GDM1 (cell line): ENCODE measurements at places on chromosomes 7 and 10.

DNA sequence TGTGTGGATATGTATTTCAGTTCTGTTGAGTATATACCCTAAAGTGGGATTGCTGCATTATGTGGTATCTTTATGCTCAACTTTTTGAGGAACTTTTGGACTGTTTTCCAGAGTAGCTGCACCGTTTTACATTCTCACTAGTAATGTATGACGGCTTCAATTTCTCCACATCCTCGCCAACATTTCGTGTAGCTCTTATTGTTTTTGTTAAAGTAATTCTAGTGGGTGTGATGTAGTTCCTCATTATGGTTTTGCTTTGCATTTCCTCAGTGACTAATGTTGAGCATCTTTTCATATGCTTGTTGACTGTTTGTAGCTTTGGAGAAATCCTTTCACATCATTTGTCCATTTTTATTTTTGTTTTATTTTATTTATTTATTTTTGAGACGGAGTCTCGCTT lies 4.5 kb downstream of the STMP1 start:
- no peak for DNase-seq

- DNase-seq, result no peak
Observed at GRCh38 chr10:29951441-29951931, 107.9 kb downstream of the JCAD start.

- DNase-seq, result no peak
Observed at GRCh38 chr10:130453721-130454542, 317.7 kb downstream of the GLRX3 start.

DNA sequence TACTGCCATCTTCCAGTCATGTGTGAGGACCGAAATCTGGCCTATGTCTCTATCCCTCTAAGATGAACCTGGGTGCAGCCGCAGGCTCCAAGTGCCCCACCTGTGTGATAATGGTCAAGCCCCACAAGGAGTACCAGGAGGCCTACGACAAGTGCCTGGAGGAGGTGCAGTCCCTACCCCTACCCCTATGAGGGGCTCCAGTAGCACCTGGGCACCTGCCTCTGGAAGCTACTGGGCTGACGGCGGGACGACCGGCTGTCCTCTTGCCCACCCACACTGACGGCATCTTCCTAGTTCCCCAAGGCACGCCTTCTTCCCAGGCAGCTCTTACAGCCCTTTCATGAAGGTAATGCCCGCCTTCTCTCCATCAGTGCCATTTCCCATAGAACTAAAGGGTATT lies 47.4 kb downstream of the HOXA1 start:
- DNase-seq, result no peak

GRCh38 chr7:158676171-158676840 lies 28.3 kb downstream of the NCAPG2 start:
- DNase-seq, result no peak

DNA sequence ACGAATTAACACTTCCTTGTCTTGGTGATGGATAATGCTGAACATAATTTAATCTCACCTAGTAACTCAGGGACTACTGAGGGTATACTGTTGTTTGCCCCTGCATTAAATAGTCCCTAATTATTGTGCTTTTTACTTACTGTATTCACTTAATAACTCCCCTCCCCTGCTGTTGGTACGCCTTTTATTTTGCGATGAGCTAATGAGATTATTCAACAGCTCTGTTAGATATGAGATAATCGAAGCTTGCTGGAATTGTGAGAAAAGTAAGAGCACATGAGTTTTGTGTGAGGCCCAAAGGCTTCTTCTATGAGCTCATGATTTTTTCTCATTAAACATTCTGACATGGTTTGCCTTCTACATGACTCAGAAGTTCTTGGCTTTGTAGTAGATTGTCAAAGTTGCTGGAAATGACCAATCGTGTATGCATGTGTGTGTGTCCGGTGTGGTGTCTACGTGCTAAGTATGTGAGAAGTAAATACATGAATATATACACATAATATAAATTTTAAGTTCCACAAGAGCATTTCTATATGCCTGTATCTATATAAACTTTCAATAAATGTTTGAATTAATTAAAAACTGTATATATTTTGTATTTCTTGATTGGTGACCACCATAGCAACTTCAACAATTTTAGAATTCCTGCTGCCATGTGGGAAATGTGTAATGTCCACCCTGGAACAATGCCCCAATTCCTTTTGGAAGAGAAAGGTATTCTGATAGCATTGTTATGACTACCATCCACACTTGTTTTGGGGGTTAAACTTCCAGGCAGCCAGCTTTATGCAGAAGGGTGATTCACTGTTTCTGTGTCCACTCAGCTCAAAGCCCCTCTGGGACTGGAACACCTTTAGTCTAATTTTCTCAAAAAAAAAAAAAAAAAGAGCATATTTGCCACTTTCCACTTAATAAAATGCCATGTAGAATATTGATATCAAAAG lies 106.2 kb downstream of the SAMD9 start:
- DNase-seq, result no peak

GRCh38 chr7:142063551-142064442 lies 47.7 kb upstream of the MGAM2 start:
- DNase-seq, result no peak

DNA sequence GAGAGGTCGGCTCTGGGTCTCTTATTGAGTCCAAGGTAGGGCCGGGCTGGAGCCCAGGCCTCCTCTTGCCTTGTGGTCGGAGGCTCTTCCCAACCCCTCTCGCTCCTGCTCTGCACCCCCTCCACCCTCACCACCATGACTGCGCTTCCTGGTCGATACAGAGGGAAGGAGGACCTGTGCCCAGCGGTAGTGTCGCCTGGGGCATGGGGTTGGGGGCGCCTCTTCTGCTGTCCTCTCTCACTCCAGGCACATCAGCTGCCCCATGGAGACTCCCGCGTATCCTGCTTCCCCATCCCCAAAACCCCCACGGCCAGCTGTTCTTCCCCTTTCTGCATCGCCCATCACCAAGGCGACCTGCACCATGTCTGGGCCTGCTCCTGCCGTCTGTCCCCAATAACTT lies 44.4 kb downstream of the TMEM270 start:
- no peak for DNase-seq

- no peak for DNase-seq
Observed at GRCh38 chr10:118171861-118172260, 125.1 kb upstream of the RAB11FIP2 start.

GRCh38 chr7:105021967-105022366 lies 8.0 kb downstream of the KMT2E start:
- no peak for DNase-seq

GRCh38 chr10:16776896-16777295 lies 40.3 kb downstream of the RSU1 start:
- DNase-seq, result no peak

DNA sequence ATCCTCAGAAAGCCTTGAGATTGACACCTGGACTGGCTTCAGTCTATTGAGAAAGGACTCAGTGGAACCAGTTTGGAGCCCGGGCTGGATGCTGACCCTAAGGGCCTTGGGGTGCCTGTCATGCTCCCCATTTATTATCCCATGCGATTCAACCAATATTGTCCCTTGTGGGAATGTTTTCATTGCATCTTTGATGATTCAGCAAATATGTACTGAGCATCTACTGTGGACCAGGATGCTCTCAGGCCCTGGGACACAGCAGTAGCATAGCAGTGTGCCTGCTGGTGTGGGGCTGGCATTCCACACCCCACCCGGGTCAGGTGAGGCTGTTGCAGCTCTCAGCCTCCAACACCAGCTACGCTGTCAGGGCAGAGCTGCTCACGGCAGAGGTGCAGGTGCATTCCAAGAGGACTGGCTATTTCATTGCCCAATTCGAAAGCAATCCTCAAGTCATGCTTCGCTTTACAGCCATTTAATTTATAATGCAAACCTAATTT lies 586.0 kb downstream of the TCERG1L start:
- no peak for DNase-seq

- DNase-seq, result peak; percentile 56
Observed at GRCh38 chr10:103917302-103918052, 507 bp downstream of the STN1 start.
